ENCODE measurements at places on chromosomes 4 and X.

- no peak for DNase-seq
Observed at GRCh38 chr4:650461-650860, 23.6 kb downstream of the ATP5ME start.

DNA sequence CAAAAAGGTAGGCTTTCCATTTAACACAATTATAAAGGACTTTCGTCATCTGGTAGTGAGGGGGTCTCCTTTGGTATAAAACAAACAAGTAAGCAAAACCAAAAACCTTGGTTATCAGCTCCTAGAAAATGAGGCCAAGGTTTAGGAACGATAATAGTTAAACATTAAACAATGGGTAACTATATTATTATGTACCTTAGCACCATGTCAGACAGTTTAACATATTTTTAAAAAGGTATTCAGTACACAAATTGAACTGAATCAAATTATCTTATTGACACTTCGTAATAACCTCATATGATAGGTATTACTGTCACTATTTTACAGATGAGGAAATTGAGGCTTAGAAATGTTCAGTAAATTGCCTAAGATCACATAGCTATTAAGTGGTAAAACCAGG, 32.1 kb upstream of the RAB9B start:
- no peak for DNase-seq

DNA sequence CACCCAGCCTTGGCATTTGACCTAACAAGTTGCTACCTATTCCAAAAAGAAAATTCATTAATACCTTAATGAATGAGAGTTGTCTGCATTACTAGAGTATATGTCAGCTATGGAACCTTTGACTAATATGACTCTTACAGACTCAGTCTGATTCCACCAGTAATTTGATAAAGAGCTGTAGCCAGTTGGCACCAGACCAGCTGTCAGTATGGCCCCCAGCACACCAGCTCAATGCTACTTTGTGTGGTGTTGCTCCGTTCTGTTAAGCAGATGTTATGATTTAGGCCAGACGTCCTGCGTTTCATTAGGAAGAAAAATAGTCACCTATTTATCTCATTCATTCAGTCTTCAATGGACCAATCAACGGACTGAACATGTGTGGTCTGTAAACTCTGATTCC, 215.5 kb downstream of the TLL1 start:
- no peak for DNase-seq

DNA sequence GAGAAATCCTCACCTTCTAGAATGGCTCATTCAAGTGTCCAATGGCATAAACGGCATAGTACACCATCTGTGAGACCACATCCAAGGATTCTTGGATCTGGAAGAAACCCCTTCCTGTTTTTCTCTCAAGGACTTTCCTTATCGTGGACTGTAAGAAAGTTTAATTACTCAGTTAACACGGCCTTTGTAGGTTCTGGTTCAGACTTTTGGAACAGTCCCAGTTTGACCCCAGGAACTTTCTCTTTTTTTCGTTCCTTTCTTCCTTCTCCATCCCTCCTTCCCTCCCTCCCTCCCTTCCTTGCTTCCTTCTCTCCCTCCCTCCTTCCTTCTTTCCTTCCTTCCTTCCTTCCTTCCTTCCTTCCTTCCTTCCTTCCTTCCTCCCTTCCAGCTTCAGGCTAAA, 343.5 kb upstream of the SMIM31 start:
- DNase-seq, result no peak

DNA sequence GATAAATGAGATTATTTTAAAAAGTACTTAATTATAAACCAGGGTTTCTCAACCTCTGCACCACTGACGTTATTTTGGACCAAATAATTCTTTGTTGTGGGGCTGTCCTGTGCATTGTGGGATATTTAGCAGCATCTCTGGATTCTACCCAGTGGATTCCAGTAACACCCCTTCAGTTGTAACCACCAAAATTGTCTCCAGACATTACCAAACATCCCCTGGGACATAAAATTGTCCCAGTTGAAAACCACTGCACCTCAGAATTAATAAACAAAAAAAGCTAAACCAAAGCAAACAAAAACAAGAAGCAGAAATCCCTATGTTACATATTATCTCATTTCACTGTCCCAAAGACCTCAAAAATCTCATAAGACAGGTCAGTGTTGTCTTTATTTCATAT, 54.2 kb upstream of the GIMD1 start:
- no peak for DNase-seq

DNA sequence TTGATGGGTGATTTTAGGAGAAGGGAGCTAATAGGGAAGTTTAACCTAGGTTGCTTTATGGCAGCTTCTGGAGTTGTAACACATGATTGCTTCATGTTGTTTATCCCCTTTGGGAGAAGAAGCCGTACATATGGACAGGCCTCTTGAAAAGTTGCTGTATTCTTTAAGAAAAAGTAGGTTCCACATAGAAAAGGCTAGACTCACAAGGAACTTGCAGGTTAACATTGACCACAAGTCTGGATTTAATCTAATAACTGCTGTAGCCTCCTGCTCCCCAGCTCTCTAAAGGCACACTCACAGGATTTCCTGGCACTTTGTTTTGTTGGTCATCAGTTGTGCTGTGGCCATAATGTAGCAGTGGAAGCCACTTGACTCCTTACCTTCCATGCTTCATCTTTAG, 19.7 kb downstream of the FNIP2 start:
- DNase-seq, result no peak

DNA sequence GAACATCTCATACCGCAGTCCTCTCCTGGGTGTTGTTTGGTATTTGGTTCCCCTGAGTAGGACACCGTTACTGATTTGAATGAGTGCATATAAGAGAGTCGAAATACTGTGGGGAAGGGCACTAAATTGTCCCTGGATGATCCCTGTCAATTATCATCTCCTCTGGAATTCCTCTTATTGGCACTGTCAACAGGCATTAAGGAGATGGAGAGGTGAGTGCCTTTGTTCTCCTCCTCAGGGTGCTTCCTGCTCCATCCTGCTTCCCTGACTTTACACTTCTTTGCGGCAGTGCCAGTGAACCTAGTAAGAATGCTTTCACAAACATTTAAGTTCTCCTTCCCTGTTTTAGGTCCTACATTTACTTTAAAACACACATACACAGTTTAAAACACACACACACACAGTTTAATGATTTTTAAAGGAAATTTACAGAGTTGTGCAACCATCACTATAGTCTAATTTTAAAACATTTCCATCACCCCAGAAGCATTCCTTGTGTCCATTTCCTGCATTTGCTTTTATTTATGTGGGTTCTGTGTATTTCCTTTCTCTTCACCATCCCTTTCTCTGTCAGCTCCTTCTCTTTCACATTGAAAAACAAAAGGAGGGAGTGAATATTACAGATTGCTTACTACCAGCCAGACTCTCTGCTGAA, 20.9 kb upstream of the ZRSR2 start:
- DNase-seq, result no peak

GRCh38 chr4:54318904-54319303, 89.8 kb downstream of the PDGFRA start:
- DNase-seq, result no peak

- no peak for DNase-seq
Observed at GRCh38 chr4:122000849-122001248, 49.0 kb upstream of the TRPC3 start.

DNA sequence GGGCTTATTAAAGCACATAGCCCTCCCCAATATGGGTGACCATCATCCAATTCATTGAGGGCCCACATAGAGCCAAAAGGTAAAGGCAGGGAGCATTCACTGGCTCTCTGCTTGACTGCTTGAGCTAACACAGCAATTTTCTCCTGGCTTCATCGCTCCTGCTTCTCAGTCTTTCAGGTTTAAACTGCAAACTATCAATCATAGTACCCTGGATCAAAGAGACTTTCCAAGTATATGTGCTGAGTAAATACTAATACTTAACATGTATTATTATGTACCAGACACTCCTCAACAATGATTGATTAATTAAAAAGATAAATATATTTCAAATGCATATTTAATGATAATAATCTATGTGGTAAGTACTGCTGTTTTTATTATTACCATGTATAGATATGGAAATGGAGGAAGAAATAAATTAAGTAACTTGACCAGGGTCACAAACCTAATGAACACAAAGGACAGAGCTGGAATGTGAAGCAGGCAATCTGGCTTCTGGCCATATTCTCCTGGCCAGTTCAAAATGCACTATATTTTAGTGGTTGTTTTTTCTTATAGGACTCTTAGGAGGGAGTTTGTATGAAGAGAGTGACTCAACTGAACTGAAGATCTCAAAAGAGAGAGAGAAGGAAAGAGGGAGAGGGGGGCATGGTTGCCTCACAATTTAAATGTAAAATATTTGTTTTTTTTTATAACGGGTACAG, 1197.3 kb downstream of the TECRL start:
- no peak for DNase-seq

GRCh38 chr4:185276036-185276435, 66.6 kb downstream of the SNX25 start:
- DNase-seq, result no peak

GRCh38 chrX:139290310-139290709, 240.2 kb upstream of the F9 start:
- no peak for DNase-seq

DNA sequence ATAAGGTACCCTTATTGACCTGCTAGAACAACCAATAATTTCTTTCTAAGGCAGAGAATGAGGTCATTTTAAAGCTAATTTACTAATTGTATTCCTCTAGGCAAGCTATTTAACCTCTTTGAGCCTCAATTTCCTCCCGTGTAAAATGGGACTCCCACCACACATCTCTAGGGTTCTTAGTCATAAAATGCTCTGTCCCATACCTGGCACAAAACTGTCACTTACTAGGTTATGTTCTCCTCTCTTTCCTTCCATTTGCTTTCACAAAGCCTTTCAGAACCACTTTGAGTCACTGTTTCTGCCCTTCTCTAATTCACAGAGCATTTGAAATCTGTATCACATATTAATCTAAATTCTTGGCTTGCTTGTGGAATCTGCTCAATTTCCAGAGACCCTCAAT, 2.4 kb upstream of the GPR82 start:
- DNase-seq, result no peak

- DNase-seq, result no peak
Observed at GRCh38 chrX:21930986-21931385, 9.5 kb upstream of the SMS start.

DNA sequence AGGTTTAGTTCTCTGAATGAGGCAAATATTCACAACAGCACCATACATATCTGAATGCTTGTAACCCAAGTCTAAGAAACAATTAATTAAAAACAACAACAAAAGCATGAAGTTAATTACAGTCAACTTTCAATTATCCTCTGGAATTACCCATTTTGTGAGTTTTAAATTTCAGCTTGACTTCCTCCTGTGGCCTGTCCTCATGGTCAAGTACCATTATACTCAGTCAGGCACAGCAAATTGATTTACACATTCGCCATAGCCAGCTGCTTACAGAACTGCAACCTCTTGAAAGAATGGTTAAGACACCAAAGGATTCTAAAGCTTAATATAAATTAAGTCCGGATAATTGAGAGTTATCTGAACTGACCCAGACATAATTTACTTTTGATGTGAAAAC, 306.5 kb downstream of the CAMK2D start:
- DNase-seq, result no peak

DNA sequence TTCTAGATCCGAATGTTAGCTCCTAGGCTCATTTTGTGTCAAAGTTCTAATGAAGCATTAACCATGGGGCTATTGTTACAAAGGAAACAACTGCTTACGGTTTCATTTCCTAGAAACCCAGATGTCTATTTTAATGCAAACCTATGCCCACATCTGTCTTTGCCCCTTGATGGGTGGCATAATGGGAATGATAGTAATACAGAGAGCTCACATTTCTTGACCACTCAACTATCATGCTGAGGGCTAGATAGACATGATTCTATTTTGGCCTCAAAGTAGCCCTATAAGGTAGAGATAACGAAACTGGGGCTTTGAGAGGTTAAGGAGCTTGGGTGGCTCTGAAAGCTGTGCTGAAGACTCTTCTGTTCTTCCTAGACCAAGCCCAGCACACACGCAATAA, 1.9 kb downstream of the TLR7 start:
- DNase-seq, result no peak

GRCh38 chr4:80500613-80501012, 165.1 kb downstream of the CFAP299 start:
- DNase-seq, result no peak

- DNase-seq, result peak; percentile 26
Observed at GRCh38 chr4:184825141-184825895, 450 bp downstream of the ACSL1 start.

DNA sequence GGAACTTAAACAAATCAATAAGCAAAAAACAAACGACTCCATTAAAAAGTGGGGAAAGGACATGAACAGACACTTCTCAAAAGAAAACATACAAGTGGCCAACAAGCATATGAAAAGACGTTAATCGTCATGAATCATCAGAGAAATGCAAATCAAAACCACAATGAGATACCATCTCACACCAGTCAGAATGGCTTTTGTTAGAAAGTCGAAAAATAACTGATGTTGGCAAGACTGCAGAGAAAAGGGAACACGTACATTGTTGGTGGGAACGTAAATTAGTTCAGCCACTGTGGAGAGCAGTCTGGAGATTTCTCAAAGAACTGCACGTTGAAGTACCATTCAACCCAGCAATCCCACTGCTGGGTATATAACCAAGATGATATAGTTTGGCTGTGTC, 23.7 kb downstream of the NEUROG2 start:
- no peak for DNase-seq

DNA sequence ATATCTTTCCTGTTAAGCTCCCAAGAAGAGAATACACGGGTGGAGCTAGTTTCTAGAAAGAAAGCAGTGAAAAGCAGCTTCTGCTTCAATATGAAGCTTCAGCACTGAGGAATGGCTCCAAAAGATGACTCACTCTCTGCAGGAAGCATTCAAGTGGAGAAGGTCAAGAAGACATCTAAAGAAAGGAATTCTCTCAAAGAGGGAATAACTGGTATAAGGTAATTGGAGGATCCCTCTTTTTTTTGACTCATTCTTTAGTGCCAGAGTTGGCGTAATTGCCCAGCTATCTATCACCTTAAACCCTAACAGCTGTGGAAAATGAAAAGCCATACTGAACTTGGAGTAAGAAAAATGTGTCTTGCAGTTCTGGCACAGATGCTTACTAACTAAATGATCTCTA, 3.5 kb downstream of the EDA2R start:
- DNase-seq, result no peak

DNA sequence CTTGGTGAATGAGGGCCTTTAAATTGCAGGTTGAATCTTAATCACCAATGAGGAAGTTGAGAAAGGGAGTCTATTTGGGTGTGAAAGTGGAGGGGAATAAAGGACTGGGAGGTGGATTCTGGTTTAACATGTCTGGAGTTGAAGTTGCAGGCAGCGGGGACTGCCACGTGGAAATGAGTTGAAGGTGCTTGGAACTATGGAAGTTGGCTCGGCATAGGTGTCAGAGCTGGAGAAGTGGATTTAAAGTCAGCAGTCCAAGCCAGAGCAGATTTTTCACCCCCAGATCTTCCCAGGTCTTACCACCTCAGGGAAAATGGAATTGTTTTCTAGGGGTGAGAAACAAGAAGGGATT, 44.9 kb downstream of the TIGD4 start:
- no peak for DNase-seq
